BJ (cell line): ENCODE measurements at places on chromosomes 4 and X. TPM values are rescaled to one million over a fixed set of nuclear protein-coding genes. Genes with fewer than 3 reads are reported as not detected.

DNA sequence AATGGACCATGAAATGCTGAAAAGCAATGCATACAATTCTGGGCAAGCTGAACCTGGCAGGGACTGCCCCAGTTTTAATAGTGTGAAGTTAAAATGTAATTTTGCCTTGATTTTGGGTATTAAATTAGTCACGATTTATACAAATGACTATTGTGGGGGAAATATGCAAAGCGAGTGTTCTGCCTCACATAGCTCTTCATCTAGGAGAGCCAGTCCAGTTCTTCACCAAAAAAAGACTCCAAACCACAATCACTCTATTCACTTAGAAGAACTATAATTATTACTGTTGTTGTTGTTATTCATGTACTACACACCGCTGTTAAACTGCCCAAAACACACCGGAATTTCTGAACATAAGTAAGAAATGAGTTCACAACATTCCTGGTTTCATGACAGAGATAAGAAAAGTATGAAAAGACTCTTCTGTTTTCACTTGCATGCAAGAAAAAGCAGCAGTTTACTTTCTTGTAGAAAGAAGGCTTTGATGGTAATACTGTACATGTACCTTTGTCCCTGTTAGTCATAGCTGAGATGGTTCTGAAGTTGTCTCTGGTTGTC lies 101.9 kb downstream of the QRFPR start:
- peak; percentile 33 for DNase-seq

The NOX1 gene
- not detected in 2 replicates for polyA plus RNA-seq

- peak; percentile 60 for DNase-seq
Observed at GRCh38 chrX:95058815-95059214, 1384.8 kb downstream of the FAM133A start.

DNA sequence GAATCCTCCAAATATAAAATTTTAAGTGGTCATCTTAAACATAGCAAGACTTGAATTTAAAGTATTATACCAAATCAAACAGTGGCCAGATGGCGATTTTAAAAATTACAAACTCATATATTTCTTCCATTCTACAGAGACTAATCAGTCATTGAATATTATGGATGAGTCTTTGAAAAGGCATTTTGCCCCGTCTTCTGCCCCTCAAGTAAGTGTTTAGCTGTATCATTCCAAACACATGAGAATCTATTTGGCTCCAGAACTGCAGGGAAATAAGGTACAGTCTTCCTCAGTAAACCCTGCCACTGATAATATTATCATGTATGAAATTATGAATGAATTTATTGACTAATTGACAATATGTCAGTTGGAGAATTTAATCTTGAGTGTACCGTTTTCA lies 191.0 kb downstream of the SLC7A11 start:
- no peak for DNase-seq

DNA sequence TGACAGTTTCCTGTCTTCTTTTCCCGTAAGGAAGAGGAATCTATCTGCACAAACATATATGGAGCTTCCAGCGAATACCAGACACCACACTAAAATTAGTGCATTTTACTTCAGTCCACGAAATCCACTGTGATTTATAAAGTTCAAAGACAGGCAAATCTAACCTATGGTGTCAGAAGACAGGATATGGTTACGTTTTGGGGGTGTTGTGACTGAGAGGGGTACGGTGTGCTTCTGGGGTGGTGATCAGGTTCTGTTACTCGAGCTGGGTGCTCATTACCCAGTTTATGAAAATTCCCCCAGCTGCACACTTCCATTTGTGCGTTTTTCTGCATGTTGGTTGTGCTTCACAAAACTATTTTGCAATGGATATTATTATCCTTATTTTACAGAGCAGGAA lies 10.3 kb downstream of the VGLL1 start:
- DNase-seq = no peak

GRCh38 chr4:143375326-143376073 lies 38.8 kb downstream of the GAB1 start:
- DNase-seq = no peak

DNA sequence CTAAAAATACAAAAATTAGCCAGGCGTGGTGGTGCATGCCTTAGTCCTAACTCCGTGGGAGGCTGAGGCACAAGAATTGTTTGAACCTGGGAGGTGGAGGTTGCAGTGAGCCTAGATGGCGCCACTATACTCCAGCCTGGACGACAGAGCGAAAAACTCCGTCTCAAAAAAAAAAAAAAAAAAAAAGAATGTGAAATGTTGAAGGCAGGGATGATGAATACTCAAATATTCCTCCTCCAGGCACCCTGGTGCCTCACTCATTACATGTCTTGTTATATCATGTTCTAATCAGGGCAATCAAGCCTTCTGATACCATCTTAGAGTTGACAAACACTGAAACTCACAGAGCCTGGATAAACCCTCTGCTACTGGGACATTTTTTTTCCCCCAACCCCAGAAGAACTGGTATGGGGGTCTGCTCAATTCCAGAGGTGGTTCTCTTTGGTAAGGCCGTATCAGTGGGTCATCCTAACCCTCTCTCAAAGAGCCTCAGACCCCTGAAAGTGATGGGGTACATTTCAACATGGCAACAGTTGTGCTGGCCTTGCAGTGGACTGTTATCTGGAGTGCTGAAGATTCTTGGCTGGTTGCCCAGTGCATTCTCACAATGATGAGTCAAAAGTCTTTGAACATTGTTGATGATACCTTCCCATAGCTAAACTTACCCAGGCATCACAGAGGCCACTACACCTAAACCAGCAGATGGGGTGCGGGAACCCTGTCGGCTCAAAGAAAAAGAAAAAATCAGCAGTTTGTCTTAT lies 2.4 kb upstream of the SH3KBP1 start:
- no peak for DNase-seq

The SLC4A4 gene
- 1.9 and 3.4 TPM in 2 replicates for polyA plus RNA-seq

- DNase-seq = no peak
Observed at GRCh38 chr4:114941503-114941902, 171.9 kb downstream of the NDST4 start.

GRCh38 chr4:70629469-70630090 lies 1.0 kb downstream of the ENAM start:
- DNase-seq = no peak

The TLR7 gene
- polyA plus RNA-seq = not detected in 2 replicates

The SPATA4 gene
- 0.07 and 0.17 TPM in 2 replicates for polyA plus RNA-seq

The CC2D2A gene
- 10.0 and 14.4 TPM in 2 replicates for polyA plus RNA-seq

- no peak for DNase-seq
Observed at GRCh38 chrX:13506574-13506973, 62.8 kb upstream of the EGFL6 start.

- no peak for DNase-seq
Observed at GRCh38 chr4:19135895-19136633, 1114.5 kb upstream of the LCORL start.
